Astrocyte (in vitro differentiated cells and primary cell): ENCODE measurements at places on chromosomes 12 and 14. TPM values are rescaled to one million over a fixed set of nuclear protein-coding genes. Genes with fewer than 3 reads are reported as not detected.

MYF5 gene
- total RNA-seq: not detected in 2 replicates

ADAMTS20 gene
- 0.48 and 0.66 TPM in 2 replicates for total RNA-seq

DNA sequence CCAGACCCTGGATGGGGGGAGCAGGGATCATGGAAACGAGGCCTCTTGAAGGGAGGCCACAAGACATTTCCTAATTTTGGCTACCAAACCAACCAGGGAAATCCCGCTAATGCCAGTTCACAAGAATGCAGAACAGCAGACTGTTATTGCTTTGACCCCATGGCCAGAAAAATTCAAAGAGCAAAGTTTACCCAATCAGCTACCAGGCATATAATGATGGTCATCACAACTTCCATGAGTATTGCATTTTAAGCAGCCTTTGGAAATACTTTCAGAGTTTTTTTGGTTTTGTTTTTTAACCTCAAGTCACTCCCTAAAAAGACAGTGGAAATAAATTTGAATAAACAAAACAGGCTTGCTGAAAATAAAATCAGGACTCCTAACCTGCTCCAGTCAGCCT is at the start of gene IL25:
Gene IL25 (plus strand): TSS at position 301 of the 400 bp plus-strand sequence.
- no peak within 1 kb of the TSS for H3K27ac ChIP-seq
- H3K4me3 ChIP-seq: no peak within 1 kb of the TSS
- DNase-seq: no peak
- no peaks in the 10 kb centered on the region for H3K27me3 ChIP-seq
- no peaks in the 10 kb centered on the region for H3K36me3 ChIP-seq

DNA sequence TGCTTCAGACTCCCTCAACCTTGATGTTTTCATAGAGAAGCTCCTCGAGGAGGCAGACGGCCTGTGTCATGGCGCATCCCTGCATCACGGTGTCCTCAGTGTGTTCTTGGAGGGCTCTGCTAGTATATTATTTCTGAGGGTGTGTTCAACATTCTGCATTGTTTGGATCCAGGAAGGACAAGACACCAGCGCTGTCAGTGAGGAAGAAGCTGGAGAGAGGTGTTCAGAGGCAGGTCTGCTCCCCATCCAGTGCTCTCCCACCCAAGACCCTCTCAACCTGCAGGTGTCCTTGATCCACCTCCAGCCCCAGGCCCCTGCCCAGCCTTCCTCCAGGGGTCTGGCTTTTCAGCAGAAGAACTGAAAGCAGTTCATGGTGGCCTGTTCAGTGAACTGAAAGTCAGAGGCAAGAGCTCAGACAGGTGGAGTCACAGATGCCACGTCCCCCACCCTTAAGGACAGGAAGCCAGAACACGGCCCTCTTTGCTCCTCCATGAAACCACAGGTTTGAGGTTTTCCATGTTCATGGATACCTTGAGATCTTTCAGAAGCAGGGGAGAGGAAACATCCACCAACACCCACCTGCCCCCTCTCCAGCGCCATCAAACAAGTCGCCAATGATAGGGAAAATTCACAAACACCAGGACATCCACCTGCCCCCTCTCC is 37.4 kb downstream of the DIO3 start:
- H3K27me3 ChIP-seq: no peaks in the 10 kb centered on the region
- no peak for DNase-seq
- no peaks in the 10 kb centered on the region for H3K4me1 ChIP-seq
- H3K27ac ChIP-seq: no peak overlapping the region
- H3K4me3 ChIP-seq: no peak overlapping the region
- H3K36me3 ChIP-seq: no peaks in the 10 kb centered on the region

DNA sequence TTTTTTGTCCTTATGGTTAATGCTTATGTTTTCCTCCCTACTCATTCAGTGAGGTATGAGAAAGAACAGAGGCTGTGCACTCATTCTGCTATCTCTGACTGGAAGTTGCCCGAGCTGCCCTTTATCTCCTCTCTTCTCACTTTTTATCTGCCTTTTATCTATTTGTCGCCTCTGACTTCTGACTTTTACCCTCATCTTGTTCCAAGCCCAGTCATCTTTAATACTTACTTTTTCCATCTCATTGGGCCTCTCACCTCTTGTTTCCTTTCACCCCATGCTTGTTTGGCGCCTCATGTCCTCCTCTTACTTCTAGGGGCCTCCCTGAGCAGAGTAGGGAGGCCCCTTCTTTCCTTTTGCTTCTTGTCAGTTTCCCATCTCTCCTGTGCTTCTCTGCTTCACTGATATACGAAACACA is 50.7 kb downstream of the DIP2B start:
- no peaks in the 10 kb centered on the region for H3K27me3 ChIP-seq
- DNase-seq: no peak
- H3K4me3 ChIP-seq: no peak overlapping the region
- H3K36me3 ChIP-seq: no peaks in the 10 kb centered on the region
